Fibroblast of skin of right quadriceps (primary cell): ENCODE measurements at places on chromosomes 4 and X.

GRCh38 chrX:115023139-115023538, 5.7 kb upstream of the IL13RA2 start:
- peak; percentile 85 for DNase-seq

DNA sequence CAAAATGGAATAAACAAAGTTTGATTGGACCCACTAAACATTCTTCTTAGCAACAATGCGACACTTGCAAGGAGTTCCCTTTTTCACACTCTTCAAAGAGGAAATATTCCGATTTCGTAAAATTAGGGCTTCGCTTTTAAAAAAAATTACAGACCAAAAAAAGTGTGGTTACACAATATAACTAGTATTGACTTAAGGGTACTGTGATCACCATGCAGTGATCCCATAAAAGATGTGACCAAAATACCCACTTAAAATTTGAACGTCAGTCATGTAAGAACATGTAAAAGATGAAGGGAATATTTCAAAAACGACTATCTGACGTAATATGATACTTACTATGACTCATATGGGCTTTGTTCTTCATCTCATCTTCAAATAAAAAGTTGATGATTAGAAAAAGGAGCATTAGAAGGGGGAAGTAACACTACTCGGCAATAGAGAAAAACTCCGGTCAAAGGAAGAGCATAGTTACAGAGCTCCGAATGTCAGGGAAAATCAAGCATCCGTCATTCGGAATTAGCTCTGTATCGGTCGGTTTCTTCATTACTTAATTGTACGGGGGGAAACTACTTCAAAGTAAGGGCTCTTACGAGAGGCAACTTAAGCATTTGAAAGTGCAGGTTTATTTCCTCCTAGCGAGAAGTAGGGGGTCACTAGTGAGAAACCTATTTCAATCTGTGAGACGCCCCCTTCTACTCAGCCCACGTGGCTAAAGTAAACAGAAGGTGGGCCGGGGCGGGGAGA, 1.3 kb upstream of the TET2 start:
- no peak for DNase-seq

- DNase-seq: no peak
Measured at GRCh38 chrX:114058988-114059418, 524.9 kb upstream of the HTR2C start.

DNA sequence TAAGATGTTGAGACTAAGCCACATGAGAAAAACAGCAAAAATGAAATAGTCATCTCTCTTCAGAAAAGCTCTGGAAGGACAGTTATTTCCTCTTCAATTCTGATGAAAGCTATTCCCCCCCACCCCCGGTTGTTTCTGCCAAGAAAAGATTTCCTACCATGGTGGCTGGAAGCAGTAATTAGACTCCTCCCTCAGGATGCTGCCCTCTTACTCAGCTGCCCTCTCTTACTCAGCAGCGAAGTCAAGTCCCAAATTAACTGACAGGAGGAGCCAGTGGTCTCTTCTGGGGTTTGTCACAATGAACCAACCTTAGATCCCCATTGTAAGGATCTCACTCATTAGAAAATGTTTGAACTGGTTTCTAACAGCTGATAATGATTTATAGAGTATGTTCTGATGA, 38.0 kb downstream of the GPM6B start:
- peak; percentile 33 for DNase-seq

DNA sequence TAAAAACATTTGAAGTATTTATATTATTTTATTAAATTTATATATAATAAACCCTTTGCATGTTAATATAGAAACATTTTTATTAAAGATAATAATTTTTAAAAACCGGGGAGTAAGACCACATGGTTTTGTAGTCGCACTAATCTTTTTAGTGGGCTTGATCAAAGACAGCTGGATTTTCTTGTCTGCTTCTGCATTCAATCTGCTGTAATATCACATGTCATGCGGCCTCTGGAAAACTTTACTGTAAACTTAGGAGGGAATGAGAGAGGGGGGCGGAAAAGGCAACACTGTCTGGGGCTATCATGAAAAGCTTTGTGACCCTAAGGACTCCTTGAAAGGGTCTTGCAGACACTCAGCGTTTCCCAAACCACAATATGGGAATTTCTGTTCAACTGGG, 62.8 kb upstream of the NLGN4X start:
- no peak for DNase-seq

DNA sequence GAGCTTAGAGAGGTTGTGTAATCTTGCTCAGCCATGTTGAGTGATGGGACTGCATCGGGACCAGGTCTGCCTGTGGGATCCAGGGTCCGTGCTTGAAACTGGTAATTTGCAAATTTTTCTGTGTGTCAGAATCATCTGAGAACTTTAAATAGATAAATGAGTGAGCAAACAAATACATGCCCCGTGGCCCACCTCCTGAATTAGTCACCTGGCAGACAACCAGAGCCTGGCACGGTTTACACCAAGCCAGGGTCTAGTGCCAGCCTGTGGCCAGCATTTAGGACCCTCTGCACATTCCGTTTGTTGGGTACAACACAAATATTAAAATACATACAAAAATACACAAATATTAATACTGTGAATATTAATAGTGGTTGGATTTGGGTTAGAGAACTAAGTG, 90.6 kb upstream of the STOX2 start:
- DNase-seq: no peak

DNA sequence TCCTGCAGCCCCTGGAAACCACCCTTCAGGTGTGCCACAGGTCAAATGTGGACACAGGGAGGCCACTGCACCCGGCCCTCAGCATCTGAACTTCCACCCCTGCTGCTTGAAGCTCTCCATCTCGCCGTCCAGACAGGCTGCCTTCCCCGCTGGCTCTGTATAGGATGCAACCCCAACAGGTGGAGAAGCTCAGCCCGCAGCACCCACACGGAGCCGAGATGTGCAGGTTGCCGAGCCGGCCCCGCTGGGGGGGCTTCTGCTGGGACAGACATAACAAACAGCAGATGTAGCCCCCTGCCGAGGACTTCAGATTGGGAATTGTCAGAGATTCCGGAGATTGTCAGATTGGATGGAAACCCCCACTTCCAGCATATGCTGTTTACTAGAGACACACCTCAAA, 20.5 kb downstream of the TMEM187 start:
- DNase-seq: no peak

- no peak for DNase-seq
Measured at GRCh38 chr4:118254368-118254767, 98.4 kb downstream of the PRSS12 start.

DNA sequence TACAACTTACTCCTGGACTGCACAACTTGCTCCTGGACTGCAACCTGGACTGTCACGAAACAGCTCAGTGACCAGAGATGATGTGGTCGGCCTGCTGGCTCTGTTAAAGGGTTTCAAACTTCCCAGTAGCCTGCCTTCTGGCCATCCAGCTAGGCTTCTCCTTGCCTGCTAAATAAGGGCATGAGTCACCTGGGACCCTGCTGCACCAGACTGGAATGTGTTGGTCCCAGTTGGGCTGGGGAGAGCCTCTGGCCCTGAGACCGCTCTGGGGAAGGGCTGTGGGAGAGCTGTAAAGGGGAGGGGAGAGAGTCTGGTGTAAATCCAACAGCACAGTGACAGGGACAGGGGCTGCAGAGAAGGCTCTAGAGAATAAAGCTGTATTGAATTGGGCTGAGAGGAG, 165.8 kb downstream of the VSIG4 start:
- DNase-seq: no peak

GRCh38 chr4:89056292-89056952, 563 bp downstream of the FAM13A start:
- DNase-seq: no peak

DNA sequence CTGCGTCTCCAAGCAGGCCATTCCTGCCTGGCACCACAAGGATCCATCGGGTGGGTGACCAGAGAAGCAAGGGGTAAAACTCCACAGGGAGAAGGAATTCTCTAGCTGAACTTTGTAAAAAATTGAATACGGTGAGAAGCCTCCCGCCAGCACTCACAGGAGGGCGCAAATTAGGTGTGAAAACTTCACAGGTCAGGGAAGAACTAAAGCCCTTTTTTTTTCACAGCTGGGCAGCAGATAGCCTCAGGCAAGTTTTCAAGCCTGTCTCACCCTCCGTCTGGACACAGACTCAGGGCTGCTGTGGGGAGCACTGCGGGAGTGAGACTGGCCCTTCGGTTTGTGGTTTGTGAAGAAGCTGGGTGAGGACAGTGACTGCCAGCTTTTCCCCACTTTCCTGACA, 224.1 kb upstream of the FGF16 start:
- no peak for DNase-seq

- DNase-seq: no peak
Measured at GRCh38 chr4:25930731-25931354, 16.8 kb downstream of the SMIM20 start.

GRCh38 chrX:107102980-107103379, 15.6 kb downstream of the RBM41 start:
- DNase-seq: peak; percentile 3

GRCh38 chr4:73859614-73860088, 6.6 kb downstream of the PF4V1 start:
- peak; percentile 76 for DNase-seq

GRCh38 chrX:71637848-71638247, 19.5 kb upstream of the CXCR3 start:
- DNase-seq: peak; percentile 20

- DNase-seq: peak; percentile 74
Measured at GRCh38 chrX:16436348-16437188, 213.4 kb upstream of the S100G start.

DNA sequence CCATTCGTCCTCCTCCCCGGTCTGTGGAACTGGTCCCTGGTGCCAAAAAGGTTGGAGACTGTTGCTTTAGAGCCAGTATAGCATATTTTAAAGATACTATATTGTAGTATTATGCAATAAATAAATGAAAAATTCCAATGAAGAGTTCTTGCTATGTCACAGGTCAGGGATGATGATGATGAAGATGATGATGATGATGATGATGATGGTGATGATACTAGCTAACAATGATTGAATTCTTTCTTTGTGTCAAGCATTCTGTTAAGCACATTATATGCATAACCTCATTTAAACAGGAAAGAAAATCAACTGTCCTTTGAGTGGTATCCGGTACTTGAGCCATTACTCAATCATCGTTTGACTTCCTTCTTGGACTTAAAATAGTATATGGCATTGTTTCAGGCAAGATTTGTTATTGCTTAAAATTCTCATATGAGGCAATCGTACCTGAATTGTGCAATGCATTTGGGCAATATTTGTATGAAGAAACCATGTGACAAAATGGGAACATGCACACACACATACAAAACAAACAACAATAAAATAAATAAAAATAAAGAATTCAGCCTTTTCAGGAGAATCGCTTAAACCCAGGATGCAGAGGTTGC, 22.8 kb upstream of the TLR2 start:
- DNase-seq: no peak

- no peak for DNase-seq
Measured at GRCh38 chr4:18291256-18291655, 269.7 kb upstream of the LCORL start.

- DNase-seq: peak; percentile 91
Measured at GRCh38 chrX:107710617-107711391, 64.8 kb downstream of the TSC22D3 start.

DNA sequence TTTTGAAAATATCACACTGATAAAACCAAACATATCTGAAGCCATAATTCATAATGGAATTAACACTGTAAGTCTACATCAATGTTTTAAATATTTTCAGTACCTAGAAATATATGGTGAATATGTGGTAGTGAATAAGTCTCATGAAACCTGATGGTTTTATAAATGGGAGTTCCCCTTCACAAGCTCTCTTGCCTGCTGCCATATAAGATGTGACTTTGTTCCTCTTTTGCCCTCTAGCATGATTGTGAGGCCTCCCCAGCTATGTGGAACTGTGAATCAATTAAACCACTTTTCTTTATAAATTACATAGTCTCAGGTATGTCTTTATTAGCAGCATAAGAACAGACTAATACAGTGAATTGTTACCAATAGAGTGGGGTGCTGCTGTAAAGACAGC, 536.8 kb upstream of the GALNT7 start:
- DNase-seq: no peak

DNA sequence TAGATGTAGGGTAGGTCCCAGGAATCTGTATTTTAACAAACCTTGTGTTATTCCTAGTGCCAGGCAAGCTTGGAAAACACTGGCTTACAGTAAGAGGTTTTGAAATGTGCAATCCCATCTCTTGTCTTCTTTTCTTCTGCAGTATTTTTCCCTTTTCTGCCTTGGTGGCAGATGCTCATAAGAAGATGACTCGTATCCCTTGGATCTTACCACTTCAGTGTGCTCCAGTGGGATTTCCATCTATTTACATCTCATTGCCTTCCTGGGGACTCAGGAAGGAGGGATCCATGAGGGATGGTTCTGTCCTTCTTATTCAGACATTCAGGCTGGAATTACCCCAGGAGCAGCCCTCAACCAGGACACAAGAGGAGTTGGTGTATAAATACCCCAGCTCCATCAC, 136.6 kb downstream of the NHS start:
- peak; percentile 48 for DNase-seq

- peak; percentile 95 for DNase-seq
Measured at GRCh38 chr4:88623097-88623496, 30.8 kb downstream of the HERC3 start.

GRCh38 chrX:43255596-43255995, 400.5 kb upstream of the MAOA start:
- no peak for DNase-seq

DNA sequence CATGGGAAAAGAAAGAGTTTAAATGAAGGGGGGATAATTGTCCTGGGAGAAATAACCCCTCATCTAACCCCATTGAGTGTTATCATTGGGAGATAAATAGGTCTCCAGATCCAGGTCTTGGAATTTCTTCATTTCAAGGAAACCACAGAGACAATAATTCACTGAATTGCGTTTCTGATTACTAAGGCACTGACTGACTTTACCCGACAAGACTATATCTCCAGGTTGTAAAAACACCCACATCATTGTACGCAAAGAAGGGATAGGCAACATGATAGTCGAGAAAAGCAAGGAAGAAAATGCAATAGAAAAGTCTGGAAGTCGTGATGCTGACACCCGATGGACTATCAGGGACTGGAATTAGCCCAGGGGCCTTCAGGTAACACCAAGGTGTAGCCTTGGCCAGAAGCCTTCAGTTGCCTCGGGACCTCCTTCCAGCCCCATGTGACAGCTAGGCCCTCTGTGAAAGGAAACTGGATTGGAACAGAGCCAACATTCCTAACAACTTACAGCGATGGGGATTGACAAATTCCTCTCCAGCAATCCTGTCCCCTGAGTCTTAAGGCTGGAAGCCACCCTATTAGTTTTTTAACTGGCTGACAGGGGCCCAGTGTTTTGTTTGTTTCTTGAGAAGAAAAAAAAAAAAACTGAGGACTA, 46.5 kb upstream of the RAB9B start:
- peak; percentile 81 for DNase-seq

- DNase-seq: no peak
Measured at GRCh38 chr4:109451544-109452273, 18.1 kb downstream of the SEC24B start.

DNA sequence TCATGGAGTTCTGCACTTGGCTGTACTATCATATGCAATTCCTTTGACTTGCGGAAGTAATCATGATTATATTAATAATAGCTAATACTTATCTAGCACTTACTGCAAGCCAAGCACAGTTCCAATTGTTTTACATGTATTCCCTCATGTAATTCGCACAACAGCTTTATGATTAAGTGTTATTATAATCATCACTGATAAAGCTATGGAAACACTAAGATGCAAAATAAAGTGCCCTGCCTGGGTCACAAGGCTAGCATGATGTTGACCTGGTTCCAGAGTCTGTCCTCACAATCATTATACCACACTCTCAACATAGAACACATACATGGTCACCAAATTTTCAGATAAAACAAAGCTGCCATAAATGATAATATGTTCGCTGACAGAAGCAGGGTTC, 234.6 kb downstream of the FMR1NB start:
- DNase-seq: no peak
